ENCODE measurements at places on chromosomes 4 and X.

DNA sequence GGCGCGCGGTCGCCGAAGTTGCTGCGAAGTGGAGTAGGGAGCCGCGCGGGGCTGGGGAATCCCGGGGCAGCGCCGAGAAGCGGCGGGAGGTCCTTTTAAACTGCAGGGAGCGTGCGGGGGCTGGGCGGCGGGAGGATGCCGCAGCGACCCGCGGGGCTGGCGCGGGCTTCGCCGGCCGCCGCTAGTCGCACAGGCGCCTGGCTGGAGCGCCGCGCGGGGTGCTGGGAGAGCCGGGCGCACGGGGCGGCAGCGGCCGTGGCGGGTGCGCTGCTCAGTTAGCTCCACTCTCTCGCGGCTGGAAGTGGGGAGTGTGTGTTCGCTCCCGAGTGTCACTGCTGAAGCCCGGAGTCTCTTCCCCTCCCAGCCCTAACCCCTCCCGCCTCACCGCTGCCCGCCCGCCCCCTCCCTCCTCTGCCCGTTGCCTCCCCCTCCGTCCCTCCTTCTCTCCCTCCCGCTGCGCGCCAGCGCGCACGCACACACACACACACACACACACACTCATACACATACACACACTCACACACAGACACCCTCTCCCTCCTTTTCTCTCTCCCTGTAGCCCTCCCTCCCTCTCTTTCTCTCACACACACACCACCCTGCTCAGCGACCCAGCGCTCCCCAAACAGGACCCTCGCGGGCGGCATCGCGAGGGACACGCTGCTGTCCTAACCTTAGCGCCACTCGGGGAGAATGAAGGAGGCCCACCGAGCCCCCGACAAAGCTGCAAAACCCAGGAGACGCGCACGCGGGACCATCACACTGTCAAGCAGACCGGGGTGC is at the start of gene NDNF:
Gene NDNF, minus strand, starts transcription at position 312 of the 780 bp plus-strand sequence. CDS start 26,698 bp downstream, outside the sequence.
- peak; percentile 33 for DNase-seq

GRCh38 chr4:86872135-86872534 is 20.1 kb downstream of the C4orf36 start:
- DNase-seq = no peak

DNA sequence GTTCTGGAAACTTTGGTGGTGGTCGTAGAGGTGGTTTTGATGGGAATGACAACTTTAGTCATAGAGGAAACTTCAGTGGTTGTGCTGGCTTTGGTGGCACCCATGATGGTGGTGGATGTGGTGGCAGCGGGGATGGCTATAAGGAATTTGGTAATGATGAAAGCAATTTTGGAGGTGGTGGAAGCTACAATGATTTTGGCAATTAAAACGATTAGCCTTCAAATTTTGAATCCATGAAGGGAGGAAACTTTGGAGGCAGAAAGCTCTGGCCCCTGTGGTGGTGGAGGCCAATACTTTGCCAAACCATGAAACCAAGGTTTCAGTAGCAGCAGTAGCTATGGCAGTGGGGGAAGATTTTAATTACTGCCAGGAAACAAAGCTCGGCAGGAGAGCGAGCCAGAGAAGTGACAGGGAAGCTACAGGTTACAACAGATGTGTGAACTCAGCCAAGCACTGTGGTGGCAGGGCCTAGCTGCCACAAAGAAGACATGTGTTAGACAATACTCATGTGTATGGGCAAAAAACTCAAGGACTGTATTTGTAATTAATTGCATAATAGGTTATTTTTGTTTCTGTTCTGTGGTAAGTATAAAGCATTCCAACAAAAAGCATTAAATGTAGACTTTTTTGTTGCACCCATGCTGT is 23.2 kb upstream of the SOD3 start:
- DNase-seq = no peak

- no peak for DNase-seq
Observed at GRCh38 chrX:41338436-41338835, 4.5 kb downstream of the DDX3X start.

- DNase-seq = no peak
Observed at GRCh38 chr4:70057651-70058050, 7.4 kb downstream of the HTN1 start.

DNA sequence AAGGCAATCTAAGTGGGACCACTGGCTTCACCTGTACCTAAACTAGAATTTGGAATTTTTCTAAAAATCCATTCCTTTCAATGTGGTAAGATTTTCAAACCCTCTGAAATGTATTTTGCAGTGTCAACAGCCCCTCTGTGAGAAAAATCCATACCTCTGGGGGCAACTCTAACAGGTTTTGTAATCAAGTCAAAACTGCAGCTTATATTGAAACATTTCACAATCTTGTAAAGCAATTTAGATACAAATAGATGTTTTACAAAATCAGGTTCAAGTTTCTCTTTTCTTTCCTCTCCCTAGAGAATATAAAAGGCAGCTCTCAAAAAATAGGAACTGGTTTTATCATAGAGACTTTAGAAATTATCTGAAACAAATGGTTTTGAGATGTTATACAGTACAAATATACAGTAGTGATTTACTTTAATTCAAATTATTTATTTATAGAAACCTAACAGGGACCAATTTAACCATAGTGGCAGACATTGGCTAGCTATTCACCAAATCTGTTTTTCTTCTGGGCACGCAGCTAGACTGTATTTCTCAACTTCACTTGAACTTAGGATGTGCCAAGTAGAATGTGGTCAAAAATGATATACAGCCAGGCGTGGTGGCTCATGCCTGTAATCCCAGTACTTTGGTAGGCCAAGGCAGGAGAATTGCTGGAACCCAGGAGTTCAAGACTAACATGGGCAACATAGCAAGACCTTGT is 36.3 kb upstream of the SPINK2 start:
- DNase-seq = no peak

GRCh38 chr4:86106475-86106874 is 253.4 kb downstream of the MAPK10 start:
- no peak for DNase-seq

- DNase-seq = no peak
Observed at GRCh38 chr4:183637461-183637860, 21.5 kb downstream of the RWDD4 start.

GRCh38 chr4:106495476-106495875 is 126.9 kb upstream of the GIMD1 start:
- no peak for DNase-seq

GRCh38 chr4:123485601-123486000 is 89.0 kb downstream of the SPRY1 start:
- no peak for DNase-seq

GRCh38 chr4:186726426-186727168 is 2.9 kb upstream of the FAT1 start:
- DNase-seq = peak; percentile 84

DNA sequence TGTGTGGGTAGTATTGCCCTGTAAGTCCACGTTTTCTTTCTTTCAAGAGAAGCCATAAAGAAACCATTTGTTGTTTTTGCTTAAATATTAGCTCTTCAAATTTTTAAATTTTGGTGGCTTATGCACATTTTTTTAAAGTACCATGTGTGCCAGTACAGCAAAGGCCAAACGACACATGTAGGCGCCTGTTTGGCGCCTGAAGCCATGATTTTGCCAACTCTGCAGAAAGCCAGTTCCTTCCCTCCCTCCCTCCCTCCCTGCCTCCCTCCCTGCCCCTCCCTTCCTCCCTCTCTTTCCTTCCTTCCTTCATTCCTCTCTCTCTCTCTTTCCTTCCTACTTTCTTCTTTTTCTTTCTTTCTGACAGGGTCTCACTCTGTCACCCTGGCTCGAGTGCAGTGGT is 65.9 kb upstream of the LIMCH1 start:
- DNase-seq = no peak

GRCh38 chr4:101102114-101102742 is 245.1 kb downstream of the PPP3CA start:
- no peak for DNase-seq

DNA sequence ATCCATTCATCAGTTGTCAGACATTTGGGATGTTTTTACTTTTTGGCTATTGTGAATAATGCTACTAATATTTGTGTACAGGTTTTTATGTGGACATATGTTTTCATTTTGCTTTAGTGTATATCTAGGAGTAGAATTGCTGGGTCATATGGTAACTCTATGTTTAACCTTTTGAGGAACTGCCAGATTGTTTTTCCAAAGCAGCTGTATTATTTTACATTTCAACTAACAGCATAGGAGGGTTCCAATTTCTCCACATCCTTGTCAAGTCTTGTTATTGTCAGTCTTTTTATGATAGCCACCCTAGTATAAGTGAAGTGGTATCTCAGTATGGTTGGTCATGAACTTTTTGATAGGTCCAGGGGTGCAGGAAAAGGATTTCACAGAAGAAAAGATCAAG is 114.5 kb upstream of the FAM9C start:
- no peak for DNase-seq

GRCh38 chrX:29090811-29091210 is 503.6 kb downstream of the IL1RAPL1 start:
- peak; percentile 1 for DNase-seq

DNA sequence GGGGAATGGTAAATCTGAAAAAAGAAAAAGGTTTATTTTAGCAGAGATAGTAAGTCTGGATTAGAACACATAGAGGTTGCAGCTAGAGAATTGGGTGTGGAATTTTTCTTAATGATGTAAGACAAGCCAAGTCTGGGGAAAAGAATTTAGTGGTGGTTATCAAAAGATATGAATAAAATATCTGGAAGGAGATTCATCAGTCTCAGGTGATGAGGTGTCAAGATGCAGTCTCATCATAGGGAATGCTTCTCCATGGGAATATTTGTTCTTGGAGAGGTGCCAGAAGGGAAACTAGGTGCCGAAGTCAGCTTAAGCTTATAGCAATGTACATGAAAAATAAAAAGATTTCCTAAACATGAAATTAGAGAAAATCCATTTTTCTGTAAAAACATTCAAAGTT is 504.1 kb upstream of the NR3C2 start:
- DNase-seq = no peak

DNA sequence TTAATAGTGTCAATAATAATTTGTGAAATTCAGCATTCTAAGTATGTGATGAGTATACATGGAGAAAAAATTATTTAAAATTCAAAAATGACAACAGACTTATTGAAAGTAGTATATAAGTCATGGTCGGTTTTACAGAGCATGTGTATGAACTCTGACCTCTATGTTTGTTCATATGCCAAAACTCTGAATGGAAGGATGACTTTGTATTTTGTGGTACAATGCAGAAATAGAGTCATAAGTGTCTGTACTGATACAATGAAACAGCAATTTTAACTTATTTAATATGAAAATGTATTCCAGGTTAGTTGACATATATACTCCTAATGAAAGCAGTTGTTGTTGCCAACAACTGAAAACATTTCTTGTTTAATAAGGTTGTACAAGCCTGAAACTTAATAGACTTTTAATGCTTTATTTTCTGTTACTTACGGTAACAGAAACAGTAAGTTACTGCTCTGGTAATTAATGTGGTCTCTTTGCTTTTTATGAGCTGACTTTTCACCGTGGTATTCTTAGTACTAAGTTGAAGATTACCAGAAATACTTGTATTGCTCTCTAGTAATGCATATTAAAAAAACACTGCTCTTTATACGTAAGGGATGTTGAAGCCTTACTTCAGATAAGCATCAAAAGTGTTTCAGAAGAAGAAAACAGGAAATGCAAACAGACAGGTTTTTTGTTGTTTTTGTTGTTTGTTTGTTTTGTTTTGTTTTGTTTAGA is 1.9 kb downstream of the UBE2K start:
- peak; percentile 39 for DNase-seq

GRCh38 chr4:120703908-120704307 is 218.6 kb downstream of the PRDM5 start:
- DNase-seq = no peak

GRCh38 chr4:150004481-150004880 is 73.8 kb upstream of the DCLK2 start:
- DNase-seq = no peak

- DNase-seq = peak; percentile 14
Observed at GRCh38 chrX:124018023-124018422, 56.5 kb downstream of the STAG2 start.
